ENCODE measurements at places on chromosomes 6 and 20. TPM values are rescaled to one million over a fixed set of nuclear protein-coding genes. Genes with fewer than 3 reads are reported as not detected.
A peak's percentile ranks its signal among the peaks of the same experiment; 100 is the strongest.

DNA sequence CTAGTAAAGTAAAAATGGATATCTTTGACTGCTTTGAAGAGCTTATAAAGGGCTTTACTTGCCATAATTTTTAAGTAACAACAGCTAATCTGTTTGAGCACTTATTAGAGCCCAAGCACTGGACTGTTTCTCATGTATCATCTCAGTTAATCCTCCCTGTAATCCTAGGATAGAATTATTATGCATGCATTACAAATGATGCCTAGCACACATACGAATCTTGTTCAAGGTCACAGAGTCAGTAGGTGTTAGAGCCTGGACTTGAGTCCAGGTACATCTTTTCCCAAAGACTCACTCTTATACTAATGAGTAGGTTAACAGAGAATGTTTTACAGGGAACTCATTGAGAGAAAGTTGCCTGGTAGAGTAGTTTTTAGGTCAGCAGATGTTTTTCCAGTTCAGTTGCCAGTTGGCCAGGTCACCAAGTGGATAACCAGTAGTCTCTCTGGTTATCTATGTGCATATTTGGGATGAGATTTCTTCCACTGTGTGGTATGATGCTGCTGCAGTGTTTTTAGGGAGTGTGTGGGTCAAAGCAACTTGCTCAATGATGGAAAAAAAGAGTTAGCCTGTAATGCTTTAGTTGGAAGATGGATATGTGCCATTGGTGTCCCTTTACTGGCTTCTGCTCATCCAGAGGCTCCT, 32.3 kb upstream of the LAMA4 start:
- DNase-seq = no peak

- no peak for DNase-seq
These were observed 125.6 kb downstream of the CARMIL1 start for GRCh38 chr6:25404693-25405169.

DNA sequence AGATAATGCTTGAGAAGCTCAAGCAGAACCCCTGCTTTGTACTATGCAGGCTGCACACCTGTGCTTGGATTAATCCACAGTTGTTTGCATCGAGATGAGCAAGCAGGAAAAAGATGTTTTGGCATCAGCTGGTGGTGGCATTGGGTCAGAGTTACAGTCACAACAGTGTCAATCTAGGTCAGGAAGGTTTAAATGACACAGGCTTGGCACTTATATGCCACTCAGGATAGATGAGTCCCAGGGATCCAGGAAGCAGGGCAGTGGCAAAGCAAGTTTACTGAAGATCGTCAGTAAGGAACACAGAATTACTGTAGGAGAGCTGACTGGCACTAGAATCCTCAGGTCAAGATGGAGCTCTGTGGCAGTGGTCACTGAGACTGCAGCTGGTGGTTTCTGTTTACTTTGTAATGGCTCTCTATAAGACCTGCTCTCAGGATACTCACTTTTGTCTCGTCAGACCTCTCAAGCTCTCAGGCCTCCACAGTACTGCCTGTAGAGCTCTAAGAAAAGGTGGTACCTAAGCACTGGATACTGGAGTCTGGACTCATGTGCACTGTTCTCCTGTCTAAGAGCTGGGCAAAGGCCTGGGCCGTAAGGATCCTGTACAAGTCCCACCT, 110.1 kb upstream of the HS3ST5 start:
- no peak for DNase-seq

DNA sequence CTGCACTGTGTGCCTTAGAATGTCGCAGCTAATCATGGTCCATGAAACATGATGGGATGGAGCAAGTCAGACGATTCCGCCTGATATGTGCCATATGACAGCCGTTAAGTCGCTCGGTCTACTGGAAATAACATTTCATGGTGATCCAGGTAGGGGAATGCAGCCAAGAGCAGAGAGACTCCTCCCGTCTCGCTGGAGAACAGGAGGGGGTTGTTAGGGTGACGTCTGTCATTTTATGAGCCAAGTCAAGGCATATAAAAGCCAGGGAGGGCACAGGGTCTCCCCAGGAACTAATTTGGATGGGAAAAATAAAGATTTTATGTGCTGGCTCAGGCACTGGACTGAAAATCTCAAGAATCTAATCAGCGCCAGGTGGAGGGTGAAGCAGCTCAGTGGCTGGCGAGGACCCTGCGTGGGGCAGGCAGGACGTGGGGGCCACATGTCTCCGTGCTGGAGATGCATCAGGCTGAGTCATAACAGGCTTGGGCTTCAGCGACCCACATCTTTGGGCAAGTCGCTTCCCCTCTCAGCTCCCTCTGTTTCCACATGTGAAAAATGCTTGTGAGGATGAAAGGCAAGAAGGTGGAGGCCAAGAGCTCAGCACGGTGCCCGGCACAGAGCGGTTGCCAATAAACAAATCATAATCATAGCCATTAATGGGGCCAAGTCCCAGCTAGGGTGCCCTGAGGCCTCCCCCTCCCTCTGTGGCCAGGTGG, 234.6 kb downstream of the ANKRD60 start:
- DNase-seq = no peak

DNA sequence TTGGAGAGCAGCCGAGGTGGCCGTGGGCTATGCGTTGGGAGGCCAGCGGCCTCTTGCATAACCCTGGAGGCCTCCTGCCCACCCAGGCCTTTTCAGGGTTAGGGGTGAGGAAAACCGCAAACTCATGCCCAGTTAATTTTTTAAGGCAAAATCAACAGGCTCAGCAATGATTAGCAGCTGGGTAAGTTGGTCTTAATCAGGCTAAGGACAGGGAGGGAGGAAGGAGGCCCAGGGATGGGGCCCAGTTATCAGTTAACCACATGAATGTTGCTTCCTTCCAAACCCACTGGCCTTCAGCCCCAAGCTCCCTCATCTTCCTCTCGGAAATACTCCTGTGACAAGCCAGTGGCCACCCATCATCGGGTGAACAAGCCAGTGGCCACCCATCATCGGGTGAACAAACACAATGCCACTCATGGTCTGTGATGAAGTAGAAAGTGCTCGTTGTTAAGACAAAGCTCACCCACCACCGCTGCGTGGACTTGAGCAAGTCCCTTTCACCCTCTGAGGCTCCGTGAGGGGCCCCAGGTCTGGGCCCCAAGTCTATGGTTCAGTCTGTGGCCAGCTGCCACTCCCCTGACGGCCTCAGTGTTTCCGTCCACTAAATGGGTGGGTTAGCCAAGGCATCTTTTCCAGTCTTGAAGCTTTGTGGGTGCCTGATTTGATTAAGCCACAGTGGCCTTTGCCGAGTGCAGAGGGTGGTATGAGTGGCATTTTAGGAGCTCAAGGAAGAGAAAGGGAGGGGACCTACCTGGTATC, 39.4 kb downstream of the HNF4A start:
- no peak for DNase-seq

DNA sequence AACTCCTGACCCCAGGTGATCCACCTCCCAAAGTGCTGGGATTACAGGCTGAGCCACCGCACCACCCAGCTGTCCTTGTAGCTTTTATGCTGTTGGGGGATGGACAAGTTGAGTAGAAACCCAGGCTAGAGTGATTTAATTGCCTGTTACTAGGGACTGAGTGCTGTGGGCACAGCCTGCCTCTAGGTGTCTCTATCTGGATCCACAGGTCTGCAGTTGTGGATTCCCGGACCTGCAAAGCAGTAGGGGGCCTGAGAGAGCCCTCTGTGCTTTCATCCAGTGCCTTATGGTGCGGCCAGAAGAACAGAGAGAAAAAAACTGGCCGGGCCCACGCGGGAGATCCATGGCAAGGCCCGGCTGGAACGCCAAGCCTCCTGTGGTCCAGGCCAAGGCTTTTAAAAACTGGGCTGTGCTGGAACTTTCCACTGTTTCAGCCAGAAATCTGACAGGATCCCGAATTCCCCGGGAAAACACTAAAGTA, 5.2 kb downstream of the SIRPA start:
- peak; percentile 89 for DNase-seq

DNA sequence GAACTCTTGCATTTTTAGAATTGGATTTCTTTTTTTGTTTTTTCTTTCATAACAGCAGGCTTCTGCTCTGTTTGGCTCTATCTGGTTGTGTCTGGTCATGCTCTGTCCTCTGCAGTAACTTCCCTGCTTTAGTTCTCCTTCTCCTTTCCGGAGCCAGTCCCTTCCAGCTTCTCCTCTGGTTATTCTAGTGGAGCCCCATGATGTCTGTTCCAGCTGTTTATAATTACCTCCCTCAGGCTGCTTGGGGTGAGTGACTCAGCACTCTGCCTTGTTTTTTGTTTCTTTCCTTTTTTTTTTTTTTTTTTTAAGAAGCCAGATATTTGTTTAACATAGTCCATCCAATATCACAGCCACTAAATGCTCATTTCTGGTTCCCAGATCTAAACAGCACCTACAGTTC, 409.6 kb downstream of the MAFB start:
- no peak for DNase-seq

- no peak for DNase-seq
These were observed 845.9 kb downstream of the EYS start for GRCh38 chr6:64861039-64861651.

- DNase-seq = no peak
These were observed 688.2 kb downstream of the QKI start for GRCh38 chr6:164102693-164103092.

The DLK2 gene
- polyA plus RNA-seq = 3.8 TPM

The FAM83C gene
- 0.03 TPM for polyA plus RNA-seq

The SIRPD gene
- not detected for polyA plus RNA-seq
